ENCODE measurements at places on chromosomes 3 and 15.
A peak's percentile ranks its signal among the peaks of the same experiment; 100 is the strongest.

- DNase-seq = peak; percentile 85
Observed at GRCh38 chr15:24856397-24857390, 98.1 kb upstream of the SNRPN start.

DNA sequence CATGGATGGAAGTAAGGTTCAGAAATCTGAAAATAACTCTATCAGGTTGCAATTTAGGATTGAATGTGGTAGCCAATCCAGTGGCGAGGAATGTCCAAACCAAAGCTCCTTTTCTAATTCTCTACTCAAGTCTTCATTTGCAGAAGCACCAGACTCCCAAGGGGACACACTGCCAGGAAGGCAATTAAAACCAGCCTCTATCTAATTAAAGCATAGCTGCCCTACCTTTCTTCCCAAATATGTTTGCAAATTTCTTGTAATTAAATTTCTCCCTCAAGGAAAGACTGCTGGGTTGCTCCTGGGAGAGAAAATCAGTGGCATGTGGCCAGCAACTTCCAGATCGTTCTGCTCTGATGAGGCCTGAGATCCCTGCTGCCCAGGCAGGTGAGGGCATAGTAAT lies 153.4 kb upstream of the MCTP2 start:
- DNase-seq = no peak

- no peak for DNase-seq
Observed at GRCh38 chr3:175893566-175893965, 1034.4 kb downstream of the NAALADL2 start.

- no peak for DNase-seq
Observed at GRCh38 chr15:101610611-101611000, 41.6 kb downstream of the TM2D3 start.

DNA sequence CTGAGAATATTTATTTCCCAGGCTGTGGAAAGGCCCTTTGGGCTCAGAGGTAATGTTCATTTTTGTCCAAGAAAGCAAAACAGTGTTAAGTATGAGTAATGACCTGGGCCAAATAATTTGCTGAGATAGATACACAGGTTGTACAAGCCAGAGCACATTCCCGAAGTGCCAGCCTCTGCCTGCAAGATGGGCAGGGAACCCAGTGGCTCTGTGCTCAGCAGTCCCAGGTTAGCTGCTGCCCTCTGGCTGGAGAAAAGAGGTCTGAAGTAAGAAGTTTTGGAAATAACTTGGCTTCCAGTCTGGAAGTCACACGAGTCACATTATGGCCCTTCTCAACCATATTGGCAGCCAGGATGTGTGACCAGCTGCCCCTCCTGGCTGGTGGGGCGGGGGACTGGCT lies 20.2 kb downstream of the MYZAP start:
- peak; percentile 82 for DNase-seq

Data from stomach (tissue), 19 donors.